Dermis microvascular lymphatic vessel endothelial cell (primary cell): ENCODE measurements at places on chromosomes 5 and 9.
A peak's percentile ranks its signal among the peaks of the same experiment; 100 is the strongest.

DNA sequence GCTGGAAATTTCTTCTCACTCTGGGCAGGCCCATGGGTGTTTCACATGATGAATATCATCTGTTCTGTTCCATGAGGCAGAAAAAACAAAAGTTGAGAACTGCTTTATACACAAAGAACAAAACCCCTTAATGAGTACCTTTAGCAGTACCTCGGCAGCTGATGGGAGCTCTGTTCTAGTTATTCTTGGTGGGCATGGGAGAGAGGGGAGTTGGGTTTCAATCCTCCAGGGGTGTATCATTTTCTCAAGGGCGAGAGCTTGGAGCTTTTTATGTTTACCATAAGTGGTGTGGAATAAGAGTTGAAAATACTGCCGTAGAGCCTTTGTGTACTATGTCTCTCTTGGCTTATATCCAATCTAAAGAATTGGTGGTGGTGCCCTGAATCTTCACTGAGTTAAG lies 103.3 kb upstream of the ZNF608 start:
- no peak for DNase-seq

DNA sequence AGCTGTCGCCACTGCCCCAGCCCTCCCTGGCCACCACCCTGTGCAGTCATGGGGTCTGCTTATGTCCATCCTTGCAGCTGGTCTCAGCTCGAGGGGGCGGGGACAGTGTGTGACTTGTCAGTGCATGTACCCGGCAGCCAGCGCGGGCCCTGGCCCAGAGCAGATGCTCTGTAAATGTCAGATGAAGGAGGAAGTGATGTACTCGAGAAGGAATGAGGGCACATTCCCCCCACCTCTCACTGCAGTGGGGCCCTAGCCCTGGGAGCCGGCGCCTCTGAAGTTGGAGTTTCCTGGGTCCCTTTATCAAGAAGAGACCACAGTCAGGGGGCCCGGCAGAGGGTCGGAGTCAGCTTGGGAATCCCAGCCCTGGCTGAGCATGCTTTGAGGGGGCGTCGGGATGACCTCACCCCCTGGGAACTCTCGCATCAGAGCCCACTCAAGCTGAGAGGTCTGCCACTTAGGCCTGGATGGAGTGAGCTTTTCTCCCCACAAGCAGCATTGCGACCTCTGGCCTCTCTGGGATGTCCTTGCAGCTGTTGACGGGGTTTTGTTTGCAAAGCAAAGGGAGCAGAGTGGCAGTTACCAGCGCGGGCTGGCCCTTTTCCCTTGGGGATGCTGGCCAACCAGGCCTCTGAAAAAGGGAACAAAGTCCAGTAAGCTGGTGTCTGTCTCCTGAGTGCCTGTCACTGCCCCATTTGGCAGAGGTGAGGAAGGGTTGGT lies 19.0 kb downstream of the NEURL1B start:
- DNase-seq = no peak

DNA sequence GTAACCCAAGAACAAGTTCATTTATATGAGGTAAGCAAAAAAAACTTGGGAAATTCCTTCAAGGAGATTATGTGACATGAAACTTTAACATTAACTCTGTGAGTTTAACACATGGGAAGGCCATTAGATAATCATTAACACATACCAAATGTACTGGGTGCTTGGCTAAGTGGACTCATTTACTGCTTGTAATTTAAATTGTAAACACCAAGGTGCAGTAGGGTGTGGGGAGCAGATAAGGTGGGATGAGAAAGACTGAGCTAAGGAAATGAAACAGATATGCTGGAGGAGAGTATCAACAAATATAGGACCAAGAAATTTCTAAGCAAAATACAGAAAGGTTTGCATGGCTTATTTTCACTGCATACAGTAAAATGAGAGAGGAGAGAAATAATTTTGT lies 2384.8 kb upstream of the ACO1 start:
- no peak for DNase-seq

DNA sequence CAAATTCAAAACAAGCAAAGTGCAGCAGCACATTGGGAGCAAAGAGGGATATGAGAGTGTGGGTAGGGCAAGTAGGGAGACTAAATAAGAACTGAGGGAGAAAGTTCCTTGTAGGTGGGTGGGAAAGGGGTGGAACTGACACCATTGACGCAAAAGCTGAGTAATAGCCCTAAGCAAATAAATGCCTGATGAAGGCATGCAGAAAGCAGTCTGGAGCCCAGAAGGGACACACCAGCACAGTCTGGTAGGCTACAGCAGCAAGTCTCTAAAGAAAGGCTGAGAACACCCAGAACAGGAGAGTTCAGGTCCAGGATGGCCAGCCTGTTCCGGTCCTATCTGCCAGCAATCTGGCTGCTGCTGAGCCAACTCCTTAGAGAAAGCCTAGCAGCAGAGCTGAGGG lies at the start of gene INSL4:
Gene INSL4 (plus strand): TSS at position 208 of the 400 bp plus-strand sequence. CDS start 105 bp downstream, at position 313.
- no peak for DNase-seq

- no peak for DNase-seq
Measured at GRCh38 chr9:126532019-126532462, 81.7 kb upstream of the LMX1B start.

DNA sequence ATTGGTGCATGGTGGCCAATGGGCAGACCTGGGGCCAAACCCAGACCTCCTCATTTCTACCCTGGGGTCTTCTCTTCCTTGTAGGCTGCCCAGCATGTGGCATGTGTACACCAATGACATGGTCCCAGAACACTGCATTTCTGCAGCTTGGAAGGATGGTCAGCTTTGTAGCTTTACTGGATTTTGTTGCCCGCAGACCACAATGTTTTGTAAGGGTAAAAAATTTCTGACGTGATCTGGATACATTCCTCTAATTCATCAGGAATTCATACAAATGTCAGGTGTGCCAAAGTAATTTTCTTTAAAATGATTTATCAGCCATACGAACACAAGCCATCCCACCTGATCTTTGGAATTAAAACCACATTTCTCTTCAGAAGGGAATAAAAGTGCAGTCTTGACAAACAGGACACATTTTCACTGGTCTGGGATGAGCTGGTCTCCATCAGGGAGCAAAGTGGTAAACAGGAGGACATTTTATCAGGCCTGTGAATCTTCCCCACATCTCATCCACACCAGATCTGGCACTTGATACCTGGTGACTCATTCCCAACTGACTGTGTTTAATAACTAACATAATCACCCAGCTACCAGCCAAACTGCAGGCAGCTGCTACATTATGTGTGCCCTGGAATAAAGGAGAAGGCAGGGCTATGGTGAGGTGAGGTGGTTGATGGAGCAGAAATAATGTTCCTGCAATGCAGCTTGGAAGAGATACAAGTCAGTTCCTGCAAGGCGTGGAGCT lies 103.9 kb downstream of the SPOCK1 start:
- no peak for DNase-seq

GRCh38 chr5:107765805-107766063 lies 95.0 kb upstream of the EFNA5 start:
- DNase-seq = no peak

- no peak for DNase-seq
Measured at GRCh38 chr5:107304684-107305083, 366.1 kb downstream of the EFNA5 start.

- DNase-seq = no peak
Measured at GRCh38 chr5:146076455-146076854, 28.9 kb downstream of the PLAC8L1 start.

DNA sequence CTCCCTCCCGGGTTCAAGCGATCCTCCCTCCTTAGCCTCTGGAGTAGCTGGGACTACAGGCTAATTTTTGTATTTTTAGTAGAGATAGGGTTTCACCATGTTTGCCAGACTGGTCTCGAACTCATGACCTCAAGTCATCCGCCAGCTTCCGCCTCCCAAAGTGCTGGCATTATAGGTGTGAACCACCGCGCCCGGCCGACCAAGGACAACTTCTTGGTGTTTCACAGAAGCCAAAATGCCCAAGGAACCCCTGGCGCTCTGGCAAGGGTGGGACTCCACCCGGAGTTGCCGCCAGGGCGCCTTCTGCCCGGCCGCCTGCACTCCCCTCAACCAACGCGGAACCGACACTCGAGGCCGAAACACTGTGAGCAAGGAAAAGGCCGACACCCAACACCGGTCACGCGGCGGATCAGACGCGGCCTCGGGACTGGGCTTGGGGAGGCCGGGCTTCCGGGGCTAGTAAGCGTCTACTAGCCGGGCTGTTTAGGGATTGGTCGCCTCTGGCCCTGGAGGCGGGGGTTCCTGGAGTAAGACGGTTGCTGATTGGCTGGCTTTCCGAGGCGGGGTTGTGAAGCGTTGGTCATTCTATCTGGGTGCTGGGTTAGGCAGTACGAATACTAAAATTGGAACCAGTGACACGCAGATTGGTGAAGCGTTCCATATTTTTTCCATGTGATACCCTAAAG lies 7.7 kb upstream of the CFAP157 start:
- peak; percentile 97 for DNase-seq

DNA sequence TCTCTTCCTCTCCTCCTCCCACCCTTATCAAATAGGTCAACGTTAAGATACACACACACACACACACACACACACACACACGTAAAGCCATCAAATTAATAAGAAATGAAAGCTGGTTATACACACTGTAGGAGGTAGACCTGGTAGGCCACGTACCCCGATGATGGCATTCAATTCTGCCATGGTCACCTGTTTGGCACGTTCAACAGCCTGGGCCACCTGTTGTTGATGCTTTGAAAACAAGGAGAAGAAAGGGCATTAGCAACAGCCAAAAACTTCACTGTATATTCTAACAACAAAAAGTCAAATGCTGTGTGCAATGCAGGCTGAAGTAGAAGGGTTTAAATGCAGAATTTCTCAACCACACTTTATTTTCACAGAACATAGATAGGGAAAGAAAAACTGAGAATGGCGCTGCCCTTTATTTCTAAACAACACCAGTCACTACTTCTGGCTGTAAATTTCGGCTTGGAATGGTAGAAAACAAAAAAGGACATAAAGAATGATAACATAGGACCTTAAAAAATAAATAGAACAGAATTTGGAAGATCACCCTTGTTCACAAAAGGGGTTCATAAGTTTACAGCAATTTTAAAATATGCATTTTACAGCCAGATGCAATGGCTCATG lies 37.2 kb downstream of the TLE1 start:
- DNase-seq = no peak

- DNase-seq = no peak
Measured at GRCh38 chr5:10635867-10636350, 72.0 kb downstream of the ANKRD33B start.

DNA sequence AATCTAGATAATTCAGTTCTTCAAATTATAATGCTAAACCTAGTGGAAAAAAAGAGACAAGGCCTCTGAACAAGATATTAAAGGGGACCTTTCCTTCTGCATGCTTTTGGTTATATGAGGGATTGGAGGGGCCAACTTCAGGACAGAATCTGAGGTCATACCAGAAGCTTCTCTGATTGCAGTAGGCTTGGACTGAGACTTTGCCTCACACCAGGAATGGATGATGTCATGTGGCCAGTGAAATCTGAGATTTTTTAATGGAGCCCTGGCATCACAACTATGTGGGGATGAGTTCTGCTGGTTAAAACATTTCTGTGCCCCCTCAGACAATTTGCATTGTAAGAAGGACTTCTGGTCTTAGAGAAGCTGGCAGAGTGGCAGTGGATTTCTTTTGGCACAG lies 88.6 kb downstream of the ANGPTL2 start:
- DNase-seq = no peak

DNA sequence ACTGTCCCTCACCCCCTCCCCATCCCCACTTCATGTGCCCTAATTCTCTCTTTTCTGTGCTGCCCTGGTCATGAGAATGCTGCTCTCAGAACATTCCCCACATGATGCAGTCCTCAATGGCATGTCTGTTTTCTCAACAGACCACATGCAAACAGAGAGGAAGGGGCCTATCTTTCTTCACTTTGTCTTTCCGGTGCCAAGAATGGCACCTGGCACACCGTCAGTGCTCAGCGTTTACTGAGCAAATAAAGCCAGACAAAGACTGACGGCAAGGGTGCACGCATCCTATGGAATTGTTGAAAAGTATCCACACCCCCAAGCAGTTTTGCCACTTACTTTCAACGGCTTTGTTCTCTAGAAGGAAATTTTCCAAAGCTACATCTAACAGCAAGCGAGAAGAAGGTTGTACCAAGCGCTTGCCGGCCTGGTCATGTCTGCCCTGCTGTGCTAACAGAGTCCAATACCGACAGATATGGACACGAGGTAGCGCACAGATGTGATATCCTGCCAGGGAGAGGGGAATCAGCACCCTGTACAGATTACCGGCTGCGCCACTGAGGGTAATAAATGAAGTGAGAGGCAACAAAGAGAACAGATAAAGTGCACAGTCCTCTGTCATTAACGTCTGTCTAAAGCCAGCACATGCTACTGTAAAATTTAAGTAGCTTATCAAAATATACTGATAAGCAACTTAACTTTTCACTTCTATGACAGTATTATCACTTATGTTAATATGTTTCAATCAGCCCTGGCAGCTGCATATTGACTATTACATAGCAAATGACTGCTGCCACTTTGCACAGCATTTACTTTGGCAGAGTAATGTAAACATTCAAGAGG lies 251.7 kb downstream of the DENND1A start:
- DNase-seq = no peak

- no peak for DNase-seq
Measured at GRCh38 chr9:21281275-21281674, 23.8 kb downstream of the IFNA5 start.
